ENCODE measurements at places on chromosomes 4 and X.

- no peak for DNase-seq
Measured at GRCh38 chrX:25507801-25508200, 492.0 kb upstream of the ARX start.

GRCh38 chr4:82661181-82661992 is 99.6 kb upstream of the TMEM150C start:
- no peak for DNase-seq

DNA sequence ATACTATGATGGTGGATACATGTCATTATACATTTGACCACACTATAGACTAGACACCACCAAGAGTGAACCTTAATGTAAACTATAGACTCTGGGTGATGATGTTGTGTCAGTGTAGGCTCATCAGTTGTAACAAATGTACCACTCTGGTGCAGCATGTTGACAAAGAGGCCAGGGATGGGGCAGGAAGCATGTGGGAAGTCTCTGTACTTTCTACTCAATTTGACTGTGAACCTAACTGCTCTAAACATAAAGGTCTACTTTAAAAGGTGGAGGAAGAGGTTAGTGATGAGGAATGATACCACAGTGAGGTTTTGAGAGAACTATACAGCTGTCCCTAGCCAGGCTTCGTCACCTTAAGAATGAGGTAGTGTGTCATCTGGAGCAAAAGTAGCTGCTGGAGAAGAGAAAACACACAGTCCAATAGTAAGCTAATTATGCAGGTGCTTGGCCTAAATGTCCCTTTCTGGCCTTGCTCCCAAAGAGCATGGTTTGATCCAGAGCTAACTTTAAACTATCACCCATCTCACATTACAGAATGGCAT is 38.4 kb downstream of the GRSF1 start:
- no peak for DNase-seq

DNA sequence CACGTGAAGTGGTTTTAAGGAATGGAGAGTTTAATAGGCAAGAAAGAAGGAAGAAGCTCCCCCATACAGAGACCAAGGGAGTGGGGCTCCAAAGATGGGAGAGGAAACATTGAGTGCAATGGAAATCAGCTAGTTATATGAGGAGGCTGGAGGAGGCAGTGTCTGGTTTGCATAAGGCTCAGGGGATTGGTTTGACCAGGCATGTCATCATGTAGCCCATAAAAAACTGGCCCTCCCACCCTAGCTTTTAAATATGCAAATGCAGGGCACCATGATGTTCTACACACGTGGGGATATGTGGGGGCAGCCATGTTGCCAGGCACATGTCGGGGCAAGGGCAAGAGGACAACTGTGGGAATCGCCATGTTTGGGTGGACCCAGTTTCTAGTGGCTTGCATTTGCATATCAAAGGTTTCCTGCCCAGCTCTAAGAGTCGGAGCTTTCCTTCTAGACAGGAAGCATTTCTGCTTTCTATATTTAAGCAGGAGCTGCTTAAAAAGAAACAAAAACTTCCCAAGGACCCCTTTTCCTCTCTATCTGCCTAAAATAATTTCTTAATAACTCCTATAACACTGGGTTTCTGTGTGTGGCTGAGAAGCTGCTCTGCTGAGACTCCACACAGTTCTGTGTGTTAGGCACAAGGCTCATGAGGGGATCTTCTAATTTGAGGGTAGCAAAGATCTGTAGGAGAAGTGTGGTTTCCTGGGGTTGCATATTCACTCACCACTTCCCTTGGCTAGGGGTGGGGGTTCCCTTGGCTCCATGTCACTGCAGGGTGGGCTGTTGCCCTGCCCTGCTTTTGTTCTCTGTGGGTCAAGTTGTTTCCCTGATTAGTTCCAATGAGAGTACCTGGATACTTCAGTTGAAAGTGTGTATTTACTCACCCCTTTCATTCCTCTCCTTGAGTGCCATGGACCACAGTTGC is 113.5 kb downstream of the VSIG4 start:
- DNase-seq, result peak; percentile 13

GRCh38 chrX:85024044-85024443 is 20.4 kb downstream of the APOOL start:
- no peak for DNase-seq

GRCh38 chr4:103100691-103101090 is 1.1 kb upstream of the BDH2 start:
- DNase-seq, result no peak

GRCh38 chr4:73392936-73393335 is 11.2 kb upstream of the ALB start:
- DNase-seq, result no peak

DNA sequence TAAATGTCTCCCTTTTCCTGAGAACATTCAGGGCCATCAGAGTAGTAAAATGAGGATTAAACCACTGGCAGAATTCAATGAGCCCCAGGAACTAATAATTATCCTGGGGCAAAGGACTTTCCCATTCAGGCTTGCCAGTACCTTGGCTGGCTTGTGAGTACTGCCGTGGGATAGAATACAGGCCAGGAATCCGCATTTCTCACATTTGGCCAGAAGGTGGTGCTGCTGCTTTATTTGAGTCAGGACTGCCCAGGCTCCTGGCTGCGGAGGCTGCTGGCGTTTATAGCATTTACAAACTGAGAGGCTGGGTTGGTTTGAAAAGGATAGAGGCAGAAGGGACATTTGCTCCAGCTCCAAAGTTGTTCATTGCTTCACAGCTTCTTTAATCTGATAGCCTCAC is 91.4 kb downstream of the RTL9 start:
- peak; percentile 30 for DNase-seq

- DNase-seq, result no peak
Measured at GRCh38 chr4:150302553-150302952, 224.3 kb downstream of the DCLK2 start.

DNA sequence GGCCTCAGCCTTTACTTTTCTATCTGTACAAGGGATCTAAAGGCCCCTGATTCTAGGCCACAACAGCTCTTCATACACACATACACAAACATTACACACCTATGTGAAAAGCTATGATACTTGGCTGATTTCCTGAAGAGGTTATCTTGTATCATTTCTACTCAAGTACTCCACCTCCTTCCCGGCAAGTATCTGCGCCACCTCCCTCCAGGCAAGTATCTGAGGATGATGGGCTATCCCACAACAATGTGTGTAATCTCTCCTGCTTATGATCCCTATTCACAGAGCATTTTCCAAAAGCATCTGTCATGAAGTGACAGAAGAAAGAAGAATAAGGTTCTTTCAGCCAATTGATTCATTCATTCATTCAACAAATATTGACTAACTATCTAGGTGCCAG is 36.8 kb downstream of the AFAP1 start:
- no peak for DNase-seq

DNA sequence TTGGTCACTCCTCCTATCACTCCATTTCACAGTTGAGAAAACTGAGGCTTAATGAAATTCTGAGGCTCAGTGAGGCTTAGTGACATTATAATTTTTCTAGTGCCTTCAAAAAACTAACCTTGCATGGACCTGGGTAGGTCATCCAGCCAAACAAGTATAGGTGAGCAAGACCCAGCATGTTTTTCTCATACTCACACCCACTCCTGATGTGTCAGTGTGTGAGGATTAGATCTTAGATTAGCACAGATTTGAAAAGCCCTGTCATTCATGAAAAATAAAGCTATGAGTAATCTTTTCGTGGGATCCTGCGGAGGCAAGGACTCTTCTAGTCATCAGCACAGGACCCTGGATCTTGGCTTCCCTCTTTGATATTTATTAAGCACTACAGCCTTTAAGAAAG is 146.7 kb downstream of the CHIC2 start:
- no peak for DNase-seq

DNA sequence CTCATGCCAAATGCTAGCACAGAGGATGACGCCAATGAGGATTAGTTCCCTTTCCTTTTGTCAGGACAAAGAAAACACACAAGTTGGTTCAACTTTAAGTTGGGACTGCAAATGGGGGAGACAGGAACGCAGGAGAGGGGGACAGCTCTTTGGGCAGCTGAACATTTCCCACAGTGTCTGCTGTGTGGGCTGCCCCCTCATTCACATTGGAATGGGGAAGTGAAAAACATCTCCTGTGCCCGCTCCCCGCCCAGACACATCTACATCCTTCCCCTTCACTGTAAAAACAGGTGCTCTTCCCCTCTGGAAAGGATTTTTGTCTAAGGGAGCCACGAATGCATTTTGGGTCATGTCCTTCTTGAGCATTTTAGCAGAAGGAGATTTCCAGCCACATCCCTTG is 44.5 kb upstream of the TBC1D9 start:
- DNase-seq, result no peak

- no peak for DNase-seq
Measured at GRCh38 chrX:92209936-92210335, 430.8 kb downstream of the PCDH11X start.

DNA sequence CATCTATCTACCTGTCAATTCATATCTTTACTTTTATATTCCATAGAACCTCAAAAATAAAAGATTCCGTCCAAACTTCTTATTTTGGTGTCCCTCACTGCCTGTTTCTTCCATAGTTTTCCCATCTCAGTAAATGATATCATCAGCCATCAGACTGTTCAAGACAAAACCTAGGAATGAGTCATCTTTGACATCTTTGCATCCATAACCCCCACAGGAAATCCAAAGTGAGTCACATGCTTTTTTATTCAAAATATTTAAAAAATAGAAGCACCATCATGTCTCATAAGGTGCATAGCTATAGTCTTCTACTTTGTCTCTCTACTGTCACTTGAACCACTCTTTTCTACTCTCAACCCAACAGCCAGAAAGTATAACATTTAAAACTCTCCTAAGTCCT is 29.9 kb upstream of the CXXC4 start:
- no peak for DNase-seq

DNA sequence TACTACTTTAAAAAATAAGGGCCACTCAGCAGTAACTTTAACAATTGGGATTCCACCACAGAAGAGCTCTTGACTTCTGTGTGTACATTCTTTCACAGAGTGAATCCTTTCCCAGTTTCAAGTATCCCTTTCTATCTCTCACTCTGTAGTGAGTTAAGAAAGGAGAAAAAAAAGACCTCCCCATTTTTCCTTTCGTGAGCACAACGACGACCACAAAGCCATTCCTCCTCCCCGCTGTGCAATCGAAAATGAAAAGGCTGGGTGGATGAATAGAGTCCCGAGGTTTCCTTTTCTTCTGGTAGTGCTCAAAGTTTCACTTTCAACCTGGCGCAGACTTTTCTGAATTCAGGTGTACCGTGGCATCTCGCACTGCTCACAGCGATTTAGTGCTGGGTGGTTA is 58.0 kb downstream of the TAB3 start:
- peak; percentile 12 for DNase-seq

DNA sequence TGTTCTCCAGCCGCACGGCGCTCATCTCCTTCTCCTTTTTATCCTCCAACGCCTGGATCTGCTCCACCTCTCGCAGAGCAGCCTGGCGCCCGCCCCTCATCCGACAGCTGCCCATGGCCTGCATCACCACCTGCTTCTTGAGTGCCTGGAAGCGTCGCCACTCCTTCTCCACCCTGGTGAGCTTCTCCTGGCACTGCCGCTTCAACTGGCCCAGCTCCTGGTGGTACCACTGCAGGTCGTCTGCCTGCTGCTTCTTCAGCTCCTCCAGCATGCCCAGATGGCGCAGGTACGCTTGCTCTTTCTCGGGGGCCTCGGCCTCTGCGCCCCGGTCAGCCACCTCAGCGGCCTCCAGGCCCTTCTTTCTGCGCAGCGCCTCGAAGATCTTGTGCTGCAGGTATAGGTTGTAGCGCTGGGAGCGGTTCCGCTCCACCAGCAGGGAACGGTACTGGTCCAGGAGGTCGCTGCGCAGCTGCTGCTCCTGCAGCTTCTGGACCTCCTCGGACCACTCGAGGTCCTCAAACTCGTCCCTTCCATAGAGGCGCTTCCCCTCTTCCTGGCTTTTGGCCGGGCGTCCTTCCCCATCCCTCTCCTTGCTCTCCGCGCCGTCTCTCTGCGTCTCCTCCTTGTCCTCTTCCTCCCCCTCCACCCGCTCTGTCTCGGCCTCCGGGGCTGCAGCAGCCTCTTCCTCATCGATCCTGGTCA is 1.2 kb upstream of the TADA2B start:
- no peak for DNase-seq

- no peak for DNase-seq
Measured at GRCh38 chrX:6293716-6294115, 65.0 kb upstream of the NLGN4X start.

DNA sequence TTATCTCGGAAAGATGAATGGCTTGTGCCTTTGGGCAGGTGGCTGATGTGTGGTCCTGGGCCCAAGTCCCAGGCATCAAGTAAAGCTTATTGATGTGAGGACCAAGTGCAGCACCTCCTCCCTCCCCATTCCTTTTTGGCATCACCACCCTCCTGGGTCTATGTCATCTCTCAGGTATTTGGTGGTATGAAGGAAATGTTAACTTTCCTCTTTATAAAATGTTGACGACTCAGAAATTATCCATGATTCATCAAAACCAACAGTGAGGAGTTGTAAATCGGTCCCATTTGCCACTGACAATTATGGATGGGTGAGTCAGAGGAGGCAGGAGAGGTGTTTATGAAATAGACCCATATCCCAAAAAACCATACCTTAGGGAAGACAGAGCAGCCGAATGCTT is 229.4 kb upstream of the GATB start:
- DNase-seq, result no peak

DNA sequence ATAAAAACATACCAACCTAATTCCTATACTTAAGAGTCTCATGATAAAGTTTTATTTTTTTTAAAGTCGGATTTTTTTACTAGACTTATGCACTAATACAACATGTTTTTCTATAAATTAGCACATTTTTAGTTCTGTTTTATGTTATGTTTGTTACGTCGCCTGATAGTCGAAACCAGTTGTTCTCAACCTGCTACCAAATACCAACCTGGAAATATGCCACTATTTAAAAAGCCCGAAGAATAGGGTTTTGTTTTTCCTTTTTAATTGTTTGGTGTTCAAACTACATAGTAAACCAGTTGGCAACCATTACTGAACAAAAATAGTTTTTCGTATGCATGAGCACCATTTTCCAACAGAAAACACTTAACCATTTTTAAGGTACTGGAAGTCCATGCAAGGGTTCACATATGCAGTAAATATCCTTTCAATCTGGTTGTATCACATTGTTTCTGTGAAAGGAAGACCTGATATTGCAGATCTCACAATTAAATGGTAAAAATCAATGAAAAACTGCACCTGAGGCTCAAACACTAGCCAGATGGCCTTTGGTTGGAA is 1.4 kb downstream of the WDFY3 start:
- DNase-seq, result no peak

GRCh38 chr4:8548731-8549351 is 31.4 kb upstream of the GPR78 start:
- DNase-seq, result no peak

- DNase-seq, result no peak
Measured at GRCh38 chrX:45068569-45068968, 132.1 kb downstream of the DIPK2B start.

DNA sequence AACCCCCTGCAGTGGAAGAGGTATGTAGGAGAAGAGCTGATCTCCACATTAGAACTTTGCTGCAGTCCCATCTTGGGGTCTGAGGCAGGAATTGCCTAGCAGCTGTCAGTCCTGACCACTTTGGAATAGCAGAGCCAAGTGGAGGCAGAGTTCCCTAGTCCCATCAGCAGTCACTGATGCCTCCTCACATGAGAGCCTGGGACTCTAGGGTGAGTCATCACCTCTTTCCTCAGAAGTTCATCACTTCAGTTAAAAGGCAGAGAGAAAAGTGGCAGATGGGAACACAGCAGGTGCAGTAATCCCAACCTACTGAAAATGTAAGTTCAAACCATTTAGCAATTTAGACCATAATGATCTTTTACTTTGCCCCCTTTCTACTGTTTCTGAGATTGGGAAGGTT is 73.9 kb upstream of the MED14 start:
- DNase-seq, result no peak

- DNase-seq, result no peak
Measured at GRCh38 chr4:7425591-7426468, 8.9 kb downstream of the PSAPL1 start.

Data from stimulated activated CD8-positive, alpha-beta memory T cell treated with anti-CD3 and anti-CD28 coated beads, Interleukin-2, amount 100 ng/mL, for 48 hours (primary cell).